Stimulated activated CD4-positive, alpha-beta T cell treated with anti-CD3 and anti-CD28 coated beads, Interleukin-2, amount 100 ng/mL, for 24 hours (primary cell): ENCODE measurements at places on chromosomes 3 and 15.

DNA sequence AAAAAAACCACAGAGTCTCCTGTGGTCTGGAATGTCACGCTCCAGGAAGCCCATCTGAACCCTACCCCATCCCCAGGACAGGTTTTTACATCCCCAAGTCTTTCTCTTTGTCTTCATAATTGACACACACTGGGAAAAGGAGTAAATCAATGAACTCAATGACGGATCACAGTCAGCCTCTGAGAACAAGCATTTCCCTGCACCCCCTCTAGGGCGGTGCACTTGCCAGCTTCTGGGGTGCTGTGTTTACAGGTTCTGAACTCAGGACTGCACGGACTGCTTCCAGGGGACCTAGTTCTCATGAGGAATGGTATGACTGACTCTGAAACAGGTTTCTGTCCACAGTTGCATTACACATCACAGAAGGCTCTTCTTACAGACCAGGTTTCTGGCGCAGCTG is 81.1 kb downstream of the NUP210 start:
- no peak for DNase-seq

DNA sequence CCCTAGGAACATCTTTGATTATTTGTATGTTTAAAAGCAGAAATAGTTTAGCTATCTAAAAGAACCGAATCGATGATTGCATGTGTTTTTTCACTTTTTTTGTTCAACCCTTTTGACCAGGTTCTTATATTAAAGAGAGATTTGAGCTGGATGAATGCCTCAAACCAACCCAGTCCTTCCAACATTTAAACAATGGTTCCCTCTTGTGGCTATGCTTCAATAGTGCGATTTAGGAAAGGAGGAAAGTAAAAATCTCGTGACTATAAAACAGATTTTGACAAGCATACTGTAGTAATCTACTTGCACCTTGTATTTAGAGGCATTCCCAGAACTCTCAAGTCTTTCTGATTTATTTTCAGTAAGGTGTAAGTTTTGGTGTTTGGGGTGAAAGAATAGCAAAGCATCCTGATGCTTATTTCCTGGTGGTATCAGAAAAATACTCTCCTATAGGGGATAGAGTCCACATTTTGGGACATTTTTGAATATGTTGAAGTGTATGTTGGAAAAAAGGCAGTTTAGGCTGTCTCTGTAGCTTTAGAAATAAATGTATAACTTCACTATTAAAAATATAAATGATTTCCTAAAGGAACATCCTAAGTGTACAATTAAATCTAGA is 159.6 kb upstream of the KCNH8 start:
- no peak for DNase-seq

- no peak for DNase-seq
These were observed 40.6 kb downstream of the ARHGEF26 start for GRCh38 chr3:154161806-154162205.

DNA sequence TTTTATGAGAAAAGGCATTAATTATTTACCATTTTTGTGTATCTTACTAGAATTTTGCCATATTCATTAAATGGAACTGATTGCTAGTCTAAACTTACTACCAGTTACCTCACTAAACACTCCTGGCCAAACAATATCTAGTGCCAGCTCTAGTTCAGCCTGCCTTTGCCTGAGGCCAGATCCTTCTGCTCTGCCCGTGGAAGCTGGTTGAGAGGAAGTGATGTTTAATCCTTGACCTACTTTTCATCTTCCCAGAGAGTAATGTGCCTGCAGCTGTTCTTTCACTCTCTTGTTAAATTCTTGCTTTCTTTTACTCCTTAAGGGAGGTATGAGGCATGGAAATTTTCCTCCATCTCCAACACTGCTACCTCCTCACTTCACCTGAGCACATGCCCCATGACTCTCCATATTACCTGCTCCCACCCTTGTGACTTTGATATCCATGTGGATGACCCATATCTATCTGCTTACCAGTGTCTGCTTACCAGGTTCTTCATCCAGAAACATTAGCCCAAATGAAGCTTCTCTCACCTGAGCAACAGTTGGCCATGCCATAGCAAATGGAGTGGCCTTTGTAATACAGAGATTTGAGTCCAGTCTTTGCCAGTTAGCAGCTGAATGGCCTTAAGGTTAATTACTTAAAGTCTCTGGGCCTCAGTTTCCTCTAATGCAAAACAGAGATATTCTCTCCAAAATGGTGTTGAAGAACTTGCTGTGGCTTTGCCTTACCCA is 53.4 kb downstream of the UBE2E1 start:
- no peak for DNase-seq

GRCh38 chr15:52183562-52184173 is 7.5 kb downstream of the GNB5 start:
- peak; percentile 38 for DNase-seq

- DNase-seq = no peak
These were observed 631.6 kb upstream of the EPHA6 start for GRCh38 chr3:96182756-96183155.

- no peak for DNase-seq
These were observed 30.0 kb downstream of the CHST14 start for GRCh38 chr15:40500568-40501330.

GRCh38 chr15:29668120-29668602 is 154.1 kb downstream of the TJP1 start:
- DNase-seq = peak; percentile 18

- no peak for DNase-seq
These were observed 13.6 kb upstream of the ZNF774 start for GRCh38 chr15:90338532-90338931.

GRCh38 chr15:92883876-92884435 is 16.2 kb upstream of the CHD2 start:
- DNase-seq = no peak

- DNase-seq = no peak
These were observed 127.2 kb downstream of the NFKBIZ start for GRCh38 chr3:101976473-101976872.
